ENCODE measurements at places on chromosomes 6 and 20.
A peak's percentile ranks its signal among the peaks of the same experiment; 100 is the strongest.

GRCh38 chr6:84422380-84422968, 195.0 kb upstream of the CEP162 start:
- DNase-seq, result peak; percentile 76

DNA sequence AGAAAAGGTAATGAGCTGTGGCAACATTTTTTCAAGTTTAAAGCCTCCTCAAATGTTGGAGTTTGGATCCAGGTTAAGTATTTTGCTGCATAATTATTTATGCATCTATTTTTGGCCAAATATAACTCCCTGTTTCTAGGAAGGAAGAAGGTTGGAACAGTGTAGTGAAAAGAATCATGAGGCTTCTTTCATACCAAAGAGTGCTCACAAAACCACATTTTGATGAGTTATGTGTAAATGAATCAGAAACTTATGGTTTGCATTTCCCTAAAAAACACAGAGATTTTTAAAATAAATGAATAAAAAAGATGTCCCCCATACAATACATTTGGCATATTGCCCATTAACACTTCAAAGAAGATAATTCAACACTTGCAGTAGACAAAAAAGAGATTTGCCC, 246.9 kb upstream of the PRDM1 start:
- DNase-seq, result no peak

- no peak for DNase-seq
Measured at GRCh38 chr20:50597406-50597969, 87.3 kb downstream of the PTPN1 start.

- no peak for DNase-seq
Measured at GRCh38 chr6:154457046-154457713, 53.3 kb downstream of the CNKSR3 start.

GRCh38 chr6:89134723-89135122, 11.1 kb upstream of the PM20D2 start:
- no peak for DNase-seq

- no peak for DNase-seq
Measured at GRCh38 chr6:34810017-34810882, 18.4 kb downstream of the BLTP3A start.

All from progenitor cell of endocrine pancreas (in vitro differentiated cells).